Endothelial cell (in vitro differentiated cells): ENCODE measurements at places on chromosomes 6 and 20.

- DNase-seq, result no peak
Measured at GRCh38 chr20:23277316-23277715, 73.3 kb upstream of the NXT1 start.

DNA sequence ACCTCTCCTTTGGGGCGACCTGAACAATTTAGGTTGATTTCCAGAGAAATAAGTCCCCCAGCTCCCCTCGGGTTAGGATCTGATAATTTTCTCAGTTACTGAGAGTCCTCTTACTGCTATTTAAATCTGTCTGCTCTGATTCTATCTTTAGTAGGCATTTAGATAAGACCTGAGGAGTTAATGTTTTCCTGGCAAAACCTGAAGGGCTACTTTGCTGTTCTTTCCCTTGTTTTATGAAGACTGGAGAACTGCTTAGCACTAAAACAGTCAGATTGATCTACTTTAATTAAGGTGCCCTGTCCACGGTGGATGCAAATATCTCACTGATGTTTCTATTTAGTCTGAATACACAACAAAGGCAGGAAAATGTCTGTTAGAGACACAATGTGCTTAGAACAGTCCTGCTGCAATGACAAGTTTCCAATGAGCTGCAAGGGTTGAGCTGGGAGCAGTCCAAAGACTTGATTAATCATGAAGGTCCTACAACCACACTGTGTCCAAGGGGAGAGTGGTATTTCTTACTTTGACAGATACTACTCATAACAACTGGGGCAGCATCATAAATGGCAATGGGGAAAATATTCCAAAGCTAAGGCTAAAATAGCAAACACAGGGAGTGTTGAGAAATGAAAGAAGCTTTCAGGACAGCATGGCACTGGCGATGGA lies 15.7 kb downstream of the ADTRP start:
- no peak for DNase-seq

GRCh38 chr6:148934539-148934938 lies 187.7 kb downstream of the UST start:
- no peak for DNase-seq

GRCh38 chr20:23268792-23269354 lies 81.7 kb upstream of the NXT1 start:
- no peak for DNase-seq

GRCh38 chr6:163698086-163698485 lies 283.6 kb downstream of the QKI start:
- DNase-seq, result no peak

DNA sequence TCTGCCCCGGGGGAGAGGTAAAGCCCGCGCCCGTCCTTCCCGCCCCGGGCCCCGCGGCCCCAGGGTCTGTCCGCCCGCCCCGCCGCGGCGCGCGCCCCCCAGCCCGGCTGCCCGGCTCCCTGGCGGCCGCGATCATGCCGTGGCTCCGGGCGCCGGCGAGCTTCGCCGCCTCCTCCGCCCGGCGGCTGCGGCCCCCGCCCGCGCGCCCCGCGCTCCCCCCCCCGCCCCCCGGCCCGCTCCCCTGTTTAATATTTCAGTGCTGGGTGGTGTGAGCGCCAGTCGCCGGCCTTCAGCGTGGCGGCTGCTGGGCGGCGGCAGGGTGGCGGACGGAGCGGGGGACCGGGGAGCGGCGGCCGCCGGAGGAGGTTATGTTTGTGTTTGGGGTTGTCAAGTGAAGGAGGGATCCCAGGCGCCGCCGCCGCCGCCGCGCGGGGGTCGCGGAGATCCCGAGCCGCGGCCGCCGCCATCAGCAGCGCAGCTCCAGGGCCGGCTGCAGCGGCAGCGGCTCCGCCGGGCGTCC lies at the start of gene HIVEP1:
Gene HIVEP1, plus strand, starts transcription at position 275 of the 520 bp plus-strand sequence. CDS start 3,317 bp downstream, outside the sequence.
- peak; percentile 53 for DNase-seq

- DNase-seq, result no peak
Measured at GRCh38 chr6:82525775-82526495, 162.3 kb downstream of the TPBG start.

DNA sequence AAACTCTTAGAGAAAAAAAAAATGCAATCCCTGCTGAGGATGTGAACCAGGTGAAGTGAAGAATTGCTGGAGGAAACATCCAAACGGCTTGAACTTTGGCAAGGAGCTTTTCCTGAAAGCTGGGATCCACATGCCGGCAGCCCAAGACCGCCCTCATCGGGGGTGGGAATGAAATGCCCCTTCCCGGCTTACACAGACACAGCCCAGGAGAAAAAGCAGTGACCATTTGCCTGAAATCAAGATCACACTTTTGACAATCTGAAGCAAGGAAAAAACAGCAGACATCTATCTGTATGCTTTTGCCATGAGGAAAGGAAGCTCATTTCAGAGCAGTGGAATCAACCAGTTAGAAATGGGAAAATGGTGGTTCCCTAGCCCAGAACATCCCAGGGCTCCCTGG lies 254.5 kb downstream of the TAF4 start:
- DNase-seq, result no peak

DNA sequence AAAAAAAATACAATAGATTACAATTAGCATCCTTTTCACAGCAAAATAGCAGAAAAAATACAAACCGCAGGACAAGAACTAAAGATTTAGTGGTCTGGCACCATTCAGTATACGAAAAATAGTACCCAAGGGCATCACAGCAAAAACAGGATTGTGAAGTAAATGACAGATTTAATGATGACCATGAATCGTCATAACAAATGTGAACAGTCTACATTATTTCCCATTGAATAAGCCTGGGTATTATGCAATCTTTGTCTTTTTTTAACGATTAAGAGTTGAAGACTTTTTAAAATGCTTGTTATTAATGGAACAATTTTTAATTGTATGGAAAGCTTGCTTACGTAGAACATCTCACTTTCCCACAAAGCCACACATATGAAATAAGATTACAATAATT lies 432.8 kb downstream of the PKHD1 start:
- no peak for DNase-seq

DNA sequence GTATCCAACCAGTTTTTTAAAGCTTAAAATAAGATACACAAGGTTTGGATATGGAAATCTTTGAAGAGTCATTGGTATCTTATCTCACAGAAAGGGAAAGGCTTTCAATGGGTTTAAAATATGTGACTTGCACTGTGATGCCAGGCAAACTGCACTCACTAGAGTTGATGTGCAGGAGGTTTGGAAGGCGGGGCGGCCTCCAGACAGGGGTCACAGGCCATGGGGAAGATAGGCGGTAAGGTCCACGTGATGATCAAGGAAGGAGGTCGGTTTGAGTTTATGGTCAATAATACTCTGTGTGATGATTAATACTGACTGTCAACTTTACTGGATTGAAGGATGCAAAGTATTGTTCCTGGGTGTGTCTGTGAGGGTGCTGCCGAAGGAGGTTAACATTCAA lies 9.5 kb upstream of the RAMACL start:
- no peak for DNase-seq

DNA sequence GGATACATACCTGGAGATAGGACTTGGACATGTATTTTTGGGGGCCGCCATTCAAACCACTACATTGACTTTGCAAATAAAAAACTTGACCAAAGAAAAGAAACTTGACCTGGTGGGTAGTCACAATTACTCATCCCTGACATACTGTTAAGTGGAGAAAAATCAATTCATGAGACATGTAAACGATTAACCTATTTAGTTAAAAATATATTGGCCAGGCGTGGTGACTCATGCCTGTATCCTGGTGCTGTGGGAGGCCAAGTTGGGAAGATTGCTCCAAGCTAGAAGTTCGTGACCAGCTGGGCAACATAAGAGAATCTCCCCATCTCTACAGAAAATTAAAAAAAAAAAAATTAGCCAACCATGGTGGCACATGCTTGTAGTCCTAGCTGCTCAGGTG lies 2.5 kb upstream of the SRSF12 start:
- no peak for DNase-seq

GRCh38 chr6:149248693-149249369 lies 68.7 kb upstream of the TAB2 start:
- no peak for DNase-seq

- no peak for DNase-seq
Measured at GRCh38 chr20:43583982-43584432, 6.7 kb upstream of the IFT52 start.

DNA sequence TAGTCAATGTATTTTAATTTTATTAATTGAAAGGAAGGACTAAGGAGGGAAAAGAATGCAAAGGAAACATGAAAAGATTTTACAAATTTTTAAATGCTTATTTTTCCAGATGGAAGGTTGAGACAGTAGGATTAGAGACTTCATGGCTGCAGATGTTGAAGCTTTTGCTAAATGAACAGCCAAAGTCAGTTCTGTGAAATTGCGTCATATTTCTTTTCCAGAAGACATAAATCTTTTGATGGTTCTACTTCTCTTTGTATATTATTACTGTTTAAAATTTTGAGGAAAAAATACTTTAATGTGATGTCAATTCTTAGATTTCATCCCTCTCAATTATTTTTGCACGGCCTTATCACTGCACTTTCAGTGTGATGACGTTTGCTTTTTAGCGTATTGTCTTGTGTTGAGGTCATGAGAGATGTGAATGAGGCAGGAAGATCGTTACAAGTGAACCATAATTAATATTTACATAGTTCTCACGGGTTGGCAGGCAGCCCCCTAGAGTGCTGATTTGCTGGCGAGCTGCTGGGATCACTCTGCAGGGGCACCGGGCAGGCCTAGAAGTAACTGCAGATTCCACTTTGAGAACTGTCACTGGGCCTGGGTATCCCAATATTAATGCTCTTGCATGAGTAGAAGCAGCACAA lies 158.1 kb downstream of the TBXT start:
- DNase-seq, result no peak

DNA sequence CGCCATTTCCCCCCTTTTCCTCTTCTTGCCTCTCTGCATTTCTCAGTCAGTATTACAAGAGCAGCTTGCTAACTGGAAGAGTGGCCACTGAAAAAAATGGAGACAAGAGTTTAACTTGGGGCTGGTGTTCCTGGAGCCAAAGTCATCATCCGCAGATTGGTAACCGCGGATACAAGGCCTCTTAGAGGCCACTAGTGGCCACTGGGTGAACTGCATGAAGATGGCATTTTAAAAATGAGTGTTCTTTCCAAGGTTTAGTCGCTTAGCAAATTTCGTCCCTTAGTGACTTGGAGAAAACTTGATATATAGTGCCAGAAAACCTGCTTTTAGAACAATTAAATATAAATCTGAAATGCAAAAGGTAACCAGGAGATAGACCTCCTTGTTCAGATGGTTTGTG lies 4.8 kb downstream of the F13A1 start:
- DNase-seq, result peak; percentile 52

DNA sequence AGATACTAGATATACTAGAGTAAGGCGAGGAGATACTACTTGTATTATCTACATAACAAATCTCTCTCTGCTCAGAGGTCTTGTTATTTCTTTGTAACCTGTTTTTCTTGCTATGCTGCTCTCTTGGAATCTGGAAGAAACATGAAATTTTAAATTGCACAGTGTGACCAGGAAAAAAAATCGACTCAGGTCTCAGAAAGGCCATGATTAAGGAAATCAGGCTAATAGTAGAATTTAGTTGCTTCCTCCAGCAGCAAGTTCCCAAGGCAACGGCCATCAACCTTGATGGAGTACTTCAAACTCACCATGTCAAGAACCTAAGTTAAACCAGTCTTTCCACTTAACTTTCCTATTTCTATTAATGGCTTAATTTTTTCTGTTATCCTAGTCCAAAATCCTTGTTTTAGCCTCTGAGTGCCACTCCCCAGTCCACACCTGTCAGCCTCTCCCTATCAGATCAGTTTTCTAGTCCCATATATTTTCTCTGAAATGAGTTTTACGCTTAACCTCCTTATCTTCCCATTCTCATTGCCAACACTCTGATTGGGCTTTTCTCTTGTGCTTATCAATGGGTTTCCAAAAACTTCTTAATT lies 87.7 kb upstream of the BEND3 start:
- DNase-seq, result no peak

- DNase-seq, result no peak
Measured at GRCh38 chr6:41722969-41723529, 12.4 kb downstream of the TFEB start.

DNA sequence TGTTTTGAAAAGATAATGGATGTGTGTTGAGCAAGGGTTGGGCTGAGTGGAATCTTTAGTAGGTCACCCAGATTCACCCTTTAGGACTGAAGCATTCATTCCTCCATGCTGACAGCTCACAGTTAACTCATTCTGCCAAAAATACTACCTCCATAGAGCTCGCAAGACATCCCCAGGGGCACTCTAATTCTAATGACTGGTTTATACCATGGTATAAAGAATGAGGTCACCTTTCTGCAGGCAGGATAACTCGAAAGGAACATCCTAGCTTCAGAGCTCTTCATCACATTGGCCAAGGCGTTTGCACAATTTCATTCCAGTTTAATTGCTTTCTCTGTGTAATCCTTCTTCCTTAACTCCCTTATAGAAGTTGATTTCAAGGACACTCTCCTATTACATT lies 1257.2 kb upstream of the EYS start:
- no peak for DNase-seq

- no peak for DNase-seq
Measured at GRCh38 chr6:52726741-52727535, 36.3 kb downstream of the GSTA2 start.

DNA sequence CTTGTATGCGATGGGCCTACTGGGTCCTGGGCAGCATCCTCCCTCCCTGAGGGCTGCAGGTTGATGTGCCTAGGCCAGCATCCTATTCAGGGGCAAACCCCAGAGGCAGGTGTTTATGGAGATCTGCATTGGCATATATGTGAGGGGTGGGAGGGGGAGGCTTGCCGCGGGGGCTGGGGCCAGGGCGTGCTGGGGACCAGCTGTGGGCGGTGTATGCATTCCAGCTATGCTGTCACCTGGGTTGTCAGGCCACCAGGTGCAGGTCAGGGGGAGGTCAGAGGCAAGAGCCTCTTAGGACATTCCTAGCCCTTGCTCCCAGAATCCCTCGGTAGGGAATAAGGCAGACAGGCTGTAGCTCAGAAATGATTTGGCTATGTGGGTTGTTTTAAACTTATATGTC lies 11.9 kb downstream of the FOXA2 start:
- DNase-seq, result no peak

DNA sequence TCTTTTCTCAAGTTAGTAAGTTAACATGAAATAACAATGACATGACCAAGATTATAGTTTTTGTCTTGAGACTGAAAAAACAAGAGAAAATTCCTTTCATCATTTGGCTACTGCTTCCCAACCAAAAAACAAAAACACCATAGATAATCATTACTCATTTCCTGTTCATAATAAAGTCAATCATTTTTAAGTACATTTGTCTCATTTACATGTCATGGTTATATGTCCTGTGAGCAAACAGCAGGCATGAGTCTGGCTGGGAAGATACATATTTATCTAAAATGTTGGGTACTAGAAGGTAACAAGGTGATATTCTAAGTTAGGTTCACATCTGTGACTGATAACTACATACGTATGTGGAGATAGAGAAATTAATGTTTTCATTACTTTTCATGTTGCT lies 180.5 kb downstream of the ISM1 start:
- DNase-seq, result no peak

DNA sequence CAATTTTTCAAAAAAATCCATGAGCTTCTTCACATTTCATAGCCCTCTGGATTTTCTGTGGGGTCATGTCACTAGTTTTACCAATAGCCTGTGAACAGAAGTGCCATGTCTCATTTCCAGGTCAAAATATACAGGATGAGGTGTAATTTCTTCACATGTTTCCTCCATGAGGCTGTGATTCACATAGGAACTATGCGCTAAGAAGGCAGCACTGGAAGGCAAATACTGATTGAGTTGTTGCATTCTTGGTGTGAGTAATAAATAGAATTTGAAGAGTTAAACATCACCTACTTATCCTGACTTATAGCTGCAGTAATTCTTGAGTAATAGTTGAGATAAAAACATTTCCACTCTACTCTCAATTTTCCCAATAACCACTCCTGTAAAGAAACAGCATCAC lies 442.3 kb downstream of the HAO1 start:
- no peak for DNase-seq
